ENCODE measurements at places on chromosomes 1 and 21.
A peak's percentile ranks its signal among the peaks of the same experiment; 100 is the strongest.

DNA sequence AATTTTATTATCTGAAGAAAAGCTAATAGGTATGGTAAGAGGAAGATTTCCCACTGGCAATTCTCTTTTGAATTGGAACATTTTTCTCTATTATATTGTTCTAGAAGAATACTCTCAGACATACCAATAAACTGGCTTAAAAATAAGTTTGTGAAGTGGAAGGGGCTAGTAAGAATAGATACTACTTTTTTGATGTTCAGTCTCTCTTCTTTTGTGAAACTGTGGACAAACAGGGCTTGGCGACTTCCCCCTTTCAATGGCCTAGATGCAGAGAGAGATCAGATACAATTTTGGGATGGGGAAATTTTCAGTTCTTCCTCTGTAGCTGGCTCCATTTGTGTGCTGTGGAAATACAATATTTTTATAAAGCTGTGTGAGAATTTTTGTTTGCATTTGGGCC, 2.5 kb downstream of the PBX1 start:
- DNase-seq: no peak

DNA sequence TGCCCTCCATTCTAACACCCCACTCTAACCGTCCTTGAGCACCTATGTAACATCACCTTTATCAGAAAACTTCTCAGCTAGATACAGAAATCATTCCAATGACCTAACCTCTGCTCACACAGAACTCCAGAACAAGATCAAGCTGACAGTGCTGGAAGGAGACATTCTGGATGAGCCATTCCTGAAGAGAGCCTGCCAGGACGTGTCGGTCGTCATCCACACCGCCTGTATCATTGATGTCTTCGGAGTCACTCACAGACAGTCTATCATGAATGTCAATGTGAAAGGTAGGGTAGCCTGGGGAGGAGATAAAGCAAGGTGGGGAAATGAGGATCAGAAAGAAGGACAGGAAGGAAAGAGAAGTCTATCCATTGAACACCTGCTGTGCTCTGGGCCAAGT, 27.8 kb downstream of the HSD3B2 start:
- DNase-seq: no peak

GRCh38 chr1:204031098-204031710, 41.7 kb upstream of the SOX13 start:
- DNase-seq: no peak

GRCh38 chr1:224211206-224211962, 28.3 kb downstream of the DEGS1 start:
- no peak for DNase-seq

- no peak for DNase-seq
Observed at GRCh38 chr21:25036775-25037174, 570.5 kb downstream of the MRPL39 start.

DNA sequence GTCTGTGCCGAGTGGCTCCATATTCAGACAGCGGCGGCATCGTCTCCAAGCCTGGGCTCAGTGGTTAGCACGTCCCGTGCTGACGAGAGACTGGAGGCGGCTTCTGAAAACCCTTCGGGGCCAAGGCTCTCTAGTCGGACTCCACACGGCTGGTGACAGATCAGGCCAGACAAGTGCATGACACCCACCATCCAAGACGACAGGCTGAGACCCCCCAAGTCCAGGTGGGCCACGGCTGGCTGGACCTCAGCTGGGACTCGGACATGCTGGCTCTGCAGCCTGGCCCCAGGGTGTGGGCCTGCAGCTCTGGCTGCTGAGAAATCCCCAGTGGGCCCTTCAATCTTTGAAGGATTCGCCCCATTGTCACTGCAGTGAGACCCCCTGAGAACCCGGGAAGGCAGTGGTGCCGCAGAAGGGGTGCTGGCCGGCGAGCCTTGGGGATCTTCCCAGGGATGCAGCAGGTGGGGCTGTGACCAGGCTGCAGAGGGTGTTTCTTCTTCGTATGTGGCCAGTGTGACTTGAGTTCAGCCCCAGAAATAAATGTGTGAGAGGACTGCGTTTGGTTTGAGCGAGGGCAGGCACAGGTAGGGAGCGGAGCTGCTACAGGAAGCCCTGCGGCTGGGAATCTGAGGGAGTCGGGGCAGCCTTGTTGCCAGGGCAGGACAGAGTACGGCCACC, 15.9 kb upstream of the SLC19A1 start:
- DNase-seq: no peak

DNA sequence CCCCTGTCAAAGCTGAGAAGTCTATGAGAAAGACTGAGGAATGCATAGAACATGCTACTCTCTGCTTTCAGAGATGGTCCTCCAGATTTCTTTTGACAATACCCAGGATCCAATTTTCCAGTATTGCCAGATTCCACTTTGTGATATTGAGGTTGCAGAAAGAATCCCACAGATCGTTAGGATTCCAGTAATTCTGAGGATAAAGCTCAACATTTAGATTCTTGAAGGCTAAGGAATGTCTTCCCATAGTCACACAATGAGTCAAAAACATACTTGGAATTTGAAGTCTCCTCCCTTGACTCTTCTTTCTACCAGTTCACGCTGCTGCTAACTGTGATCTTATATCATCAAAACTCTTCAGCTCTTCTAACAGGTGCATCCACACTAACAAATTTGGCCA, 57.1 kb downstream of the TNFSF18 start:
- no peak for DNase-seq

GRCh38 chr1:1540818-1541628, 599 bp upstream of the TMEM240 start:
- no peak for DNase-seq

- no peak for DNase-seq
Observed at GRCh38 chr1:43041591-43041990, 82.9 kb upstream of the SLC2A1 start.

- DNase-seq: no peak
Observed at GRCh38 chr1:75415187-75415586, 195.7 kb downstream of the SLC44A5 start.

- DNase-seq: no peak
Observed at GRCh38 chr1:152188673-152189591, 29.9 kb upstream of the RPTN start.

DNA sequence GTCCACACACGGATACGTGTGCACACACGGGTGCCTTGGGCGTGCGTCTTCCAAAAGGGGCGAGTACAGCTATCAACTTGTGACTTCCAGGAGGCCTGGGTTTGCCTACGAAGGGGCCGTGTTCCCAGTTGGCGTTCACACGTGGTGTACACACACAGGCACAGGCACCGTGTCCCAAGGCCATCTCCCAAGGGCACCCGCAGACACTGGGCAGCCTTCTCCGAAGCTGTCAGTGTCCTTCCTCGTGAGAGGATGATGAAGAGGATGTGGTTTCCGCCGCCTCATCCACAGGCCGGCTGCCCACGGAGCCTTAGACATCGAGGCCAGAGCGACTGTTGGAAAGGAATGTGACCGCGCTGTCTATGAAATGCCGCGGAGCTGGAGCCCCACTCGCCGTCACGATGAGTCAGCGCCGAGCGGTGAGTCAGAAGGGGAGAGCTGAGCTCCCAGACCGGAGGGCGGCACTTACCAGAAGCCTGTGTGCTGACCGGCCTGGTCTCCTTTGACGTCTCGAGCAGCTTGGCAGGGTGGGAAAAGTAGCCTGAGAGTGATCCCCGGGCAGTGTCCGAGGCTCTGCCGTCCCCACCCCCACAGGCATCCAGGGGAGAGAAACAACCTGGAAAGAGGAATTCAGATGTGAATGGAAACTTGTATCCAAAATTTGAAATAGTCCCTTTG, 141.4 kb upstream of the ARHGEF16 start:
- peak; percentile 59 for DNase-seq

DNA sequence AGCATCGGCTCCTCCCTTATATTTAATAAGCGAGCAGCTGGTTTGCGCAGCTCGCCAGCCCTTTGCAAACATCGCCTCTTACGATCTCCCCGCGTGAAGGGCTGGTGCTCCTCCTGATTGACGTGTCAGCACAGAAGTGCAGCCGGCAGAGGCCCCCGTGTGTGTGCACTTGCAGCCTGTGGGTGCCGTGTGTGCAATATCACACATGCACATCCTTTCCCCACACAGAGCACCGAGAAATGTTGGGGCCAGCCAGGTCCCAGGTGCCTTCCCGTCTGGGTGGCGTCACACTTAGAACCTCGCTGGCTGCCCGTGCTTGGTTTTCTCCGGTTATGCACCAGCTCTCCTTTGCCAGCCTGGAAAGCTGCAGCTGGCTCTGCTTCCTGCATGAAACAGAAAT, 126.6 kb upstream of the AJAP1 start:
- DNase-seq: no peak

GRCh38 chr1:187942986-187943385, 1114.2 kb downstream of the PLA2G4A start:
- no peak for DNase-seq

DNA sequence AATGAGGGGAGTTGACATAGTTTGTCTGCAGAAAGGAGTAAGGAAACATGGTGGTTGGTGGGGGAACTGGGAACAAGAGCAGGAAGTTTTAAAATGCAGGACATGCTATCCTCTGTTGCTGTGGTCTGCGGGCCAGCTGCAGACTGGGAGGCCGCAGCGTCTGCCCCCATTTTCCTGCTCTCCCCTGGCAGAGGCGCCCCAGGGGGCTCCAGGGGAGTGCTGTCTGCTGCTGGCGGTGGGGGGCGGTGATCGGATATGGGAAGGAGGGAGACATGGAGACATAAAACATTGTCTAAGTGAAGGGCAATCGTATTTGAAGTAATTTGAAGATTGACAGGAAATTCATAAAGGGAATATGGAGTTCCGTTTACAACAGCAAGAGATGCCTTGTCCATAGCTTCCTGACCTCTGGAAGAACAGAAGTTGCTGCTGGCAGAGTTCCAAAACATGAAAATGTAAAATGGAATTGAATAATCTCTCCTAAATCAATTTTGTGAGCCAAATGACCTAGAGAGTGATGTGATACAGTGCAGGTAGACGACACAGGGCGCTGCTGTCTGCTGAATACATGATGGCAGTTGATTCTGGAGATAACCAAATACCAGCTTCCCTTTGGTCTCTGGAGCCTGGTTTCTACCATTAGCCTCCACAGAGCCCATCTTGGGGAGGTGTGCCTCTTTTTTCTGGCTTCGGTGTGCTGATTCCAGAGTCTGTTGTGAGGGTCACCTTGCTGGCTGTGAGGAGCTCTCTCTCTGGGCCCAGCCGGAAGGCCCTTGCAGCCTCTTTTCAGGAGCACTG, 61.0 kb downstream of the PCBP3 start:
- DNase-seq: no peak

GRCh38 chr1:212542761-212543187, 65.8 kb upstream of the ATF3 start:
- DNase-seq: no peak

Measured in H1 (cell line).